Esophagus squamous epithelium (tissue), 5 donors: ENCODE measurements at places on chromosomes 2 and 18.

DNA sequence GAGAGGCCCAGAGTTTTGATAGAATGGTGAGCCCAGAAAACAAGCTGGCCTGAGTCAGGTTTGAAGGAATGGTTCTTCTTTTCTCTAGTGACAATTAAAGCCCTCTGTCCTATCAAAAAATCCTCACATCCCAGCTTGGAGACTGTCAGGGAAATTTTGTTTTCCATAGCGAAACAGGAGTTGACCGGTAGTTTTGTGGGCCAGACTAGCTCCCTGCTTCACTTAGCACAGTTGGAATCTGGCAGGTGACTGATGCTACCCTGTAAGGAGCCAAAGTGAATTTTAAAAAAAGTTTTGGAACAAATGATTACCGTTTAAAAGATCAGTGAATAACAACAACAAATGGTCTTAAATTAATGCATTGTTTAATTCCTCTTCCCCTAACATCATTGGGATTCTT, 6.7 kb downstream of the NAB1 start:
- DNase-seq: no peak

- no peak for DNase-seq
Observed at GRCh38 chr2:74863802-74864248, 29.9 kb downstream of the HK2 start.

DNA sequence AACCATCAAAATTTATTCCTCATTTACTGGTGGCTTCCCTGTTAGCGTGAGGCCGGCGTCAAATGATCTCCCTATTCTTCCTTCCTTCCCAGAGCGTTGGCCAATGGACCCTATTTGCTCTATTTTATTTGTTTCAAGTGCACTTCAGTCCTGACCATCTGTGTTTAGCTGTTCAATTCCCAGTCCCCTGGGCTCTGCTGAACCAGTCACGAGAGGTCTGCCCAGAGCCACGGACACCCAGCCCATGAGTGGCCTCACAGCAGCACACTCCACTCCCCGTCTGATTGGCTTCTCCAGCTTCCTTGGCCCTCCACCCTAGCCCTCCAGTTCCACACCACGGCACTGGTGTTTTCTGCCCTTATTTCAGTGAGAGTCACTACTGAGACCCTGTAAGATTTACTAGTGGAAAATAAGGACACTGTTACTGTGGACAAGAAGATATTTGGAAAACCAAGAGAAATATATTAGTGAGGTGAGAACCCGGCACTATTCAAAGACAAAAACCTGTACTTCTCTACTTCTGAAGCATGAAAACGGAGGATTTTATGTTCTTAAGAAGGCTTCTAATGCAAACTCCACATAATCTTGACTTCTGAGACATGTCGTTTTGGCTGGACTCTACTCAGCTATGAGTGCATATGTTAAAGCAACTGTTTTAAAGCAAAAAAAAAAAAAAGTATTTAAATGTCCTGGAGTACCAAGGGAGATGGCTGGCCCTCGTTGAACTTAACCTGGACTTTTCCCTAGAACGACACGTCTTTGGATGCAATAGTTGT, 86.6 kb downstream of the COL6A3 start:
- no peak for DNase-seq

- no peak for DNase-seq
Observed at GRCh38 chr2:110116033-110116710, 550 bp upstream of the MALL start.

DNA sequence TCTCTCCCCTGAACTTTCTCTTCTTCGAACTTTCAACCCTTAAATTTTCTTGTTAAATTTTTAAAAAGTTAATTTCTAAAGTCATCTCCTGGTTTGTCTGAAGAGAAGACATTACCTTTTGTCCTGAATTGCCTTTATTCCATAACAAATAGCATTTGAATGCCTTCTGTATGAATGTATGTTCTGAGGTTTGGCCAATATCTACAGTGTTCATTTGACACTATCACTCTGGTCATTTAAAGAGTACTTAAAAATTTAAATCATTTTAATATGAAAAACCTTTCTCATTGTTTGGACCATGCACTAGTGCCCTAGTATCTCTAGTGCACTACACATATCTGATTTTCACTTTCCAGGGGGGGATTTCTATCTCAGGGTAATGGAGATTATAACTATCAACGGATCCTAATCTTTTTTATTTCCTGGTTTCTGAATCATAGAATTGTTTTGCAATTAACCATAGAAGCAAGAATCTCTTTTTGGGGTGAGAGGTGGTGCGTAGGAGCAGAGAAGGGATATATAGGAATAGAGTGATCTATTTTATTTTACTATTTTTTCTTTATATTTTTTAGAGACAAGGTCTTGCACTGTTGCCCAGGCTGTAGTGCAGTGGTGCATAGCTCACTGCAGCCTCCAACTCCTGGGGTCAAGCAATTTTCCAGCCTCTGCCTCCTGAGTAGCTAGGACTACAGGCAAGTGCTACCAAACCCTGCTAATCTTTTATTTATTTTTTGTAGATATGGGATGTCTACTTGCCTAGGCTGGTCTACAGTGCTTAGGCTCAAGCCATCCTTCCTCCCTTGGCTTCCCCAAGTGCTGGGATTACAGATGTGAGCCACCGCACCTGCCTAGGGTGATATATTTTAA, 25.5 kb downstream of the TANC1 start:
- no peak for DNase-seq
